ENCODE measurements at places on chromosomes 11 and 22.

GRCh38 chr11:78821371-78822306, 247.0 kb upstream of the NARS2 start:
- no peak for DNase-seq

- DNase-seq, result no peak
Observed at GRCh38 chr22:29450222-29450621, 11.8 kb downstream of the RFPL1 start.

GRCh38 chr11:41320238-41320637, 139.2 kb downstream of the LRRC4C start:
- no peak for DNase-seq

- no peak for DNase-seq
Observed at GRCh38 chr11:13923716-13924650, 38.5 kb upstream of the SPON1 start.

DNA sequence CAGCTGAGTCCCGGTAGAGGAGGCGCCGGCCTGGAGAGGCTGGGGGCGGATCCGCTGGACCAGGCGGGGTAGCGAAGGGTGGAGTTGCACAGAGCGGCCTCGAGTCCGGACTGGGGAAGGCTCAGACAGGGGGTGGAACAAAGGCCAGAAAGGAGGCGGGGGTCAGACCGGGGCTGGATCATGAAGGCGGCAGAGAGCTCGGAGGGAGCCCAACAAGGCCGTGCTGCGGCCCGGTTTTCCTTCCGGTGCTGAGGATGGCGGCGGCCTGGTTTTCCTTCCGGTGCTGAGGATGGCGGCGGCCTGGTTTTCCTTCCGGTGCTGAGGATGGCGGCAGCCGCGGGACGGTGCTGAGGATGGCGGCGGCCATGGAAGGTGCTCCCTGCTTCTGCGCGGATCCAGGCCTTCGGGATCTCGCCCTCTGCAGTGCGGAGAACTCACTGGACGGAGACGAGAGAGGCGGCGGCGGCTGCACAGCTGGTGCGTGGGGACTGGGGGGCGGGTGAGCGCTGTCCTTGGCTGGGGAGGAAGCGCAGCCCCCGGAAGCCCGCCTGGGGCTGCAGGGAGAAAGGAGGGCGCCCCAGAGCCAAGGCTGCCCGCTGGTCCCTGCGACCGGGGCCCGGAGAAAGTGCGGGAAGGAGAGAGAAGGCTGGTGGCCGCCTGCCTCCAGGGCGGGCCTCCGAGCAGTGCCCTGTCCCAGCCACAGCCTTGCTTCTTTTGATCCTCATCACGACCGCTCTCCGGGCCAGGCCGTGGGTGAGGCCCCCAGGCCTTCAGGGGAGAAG, 350.4 kb upstream of the B3GAT1 start:
- no peak for DNase-seq

- no peak for DNase-seq
Observed at GRCh38 chr11:70156291-70157037, 46.6 kb upstream of the FADD start.

- DNase-seq, result no peak
Observed at GRCh38 chr11:131195661-131196517, 174.5 kb upstream of the NTM start.

- DNase-seq, result no peak
Observed at GRCh38 chr11:9092072-9092471, 673 bp upstream of the SCUBE2 start.

DNA sequence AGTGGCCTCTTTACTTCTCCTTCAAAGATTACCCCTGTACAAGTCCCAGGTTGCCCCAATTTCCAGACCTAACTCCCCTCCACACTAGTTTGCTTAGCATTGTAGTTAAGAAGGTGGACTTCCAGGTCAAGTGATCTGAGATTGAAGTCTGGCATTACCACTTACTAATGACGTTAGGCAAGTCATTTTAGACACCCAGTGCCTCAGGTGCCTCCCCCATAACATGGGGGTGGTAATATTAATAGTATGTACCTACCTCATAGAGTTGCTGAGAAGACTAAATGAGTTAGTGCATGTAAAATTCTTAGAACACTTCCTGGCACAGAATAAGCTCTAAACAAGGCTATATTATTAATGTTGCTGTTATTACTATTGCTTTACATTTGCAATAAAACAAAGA, 93.4 kb downstream of the SPON1 start:
- no peak for DNase-seq

- DNase-seq, result peak; percentile 29
Observed at GRCh38 chr11:116853461-116854073, 16.1 kb upstream of the APOA1 start.

- peak; percentile 42 for DNase-seq
Observed at GRCh38 chr11:122628810-122629555, 26.5 kb upstream of the UBASH3B start.

DNA sequence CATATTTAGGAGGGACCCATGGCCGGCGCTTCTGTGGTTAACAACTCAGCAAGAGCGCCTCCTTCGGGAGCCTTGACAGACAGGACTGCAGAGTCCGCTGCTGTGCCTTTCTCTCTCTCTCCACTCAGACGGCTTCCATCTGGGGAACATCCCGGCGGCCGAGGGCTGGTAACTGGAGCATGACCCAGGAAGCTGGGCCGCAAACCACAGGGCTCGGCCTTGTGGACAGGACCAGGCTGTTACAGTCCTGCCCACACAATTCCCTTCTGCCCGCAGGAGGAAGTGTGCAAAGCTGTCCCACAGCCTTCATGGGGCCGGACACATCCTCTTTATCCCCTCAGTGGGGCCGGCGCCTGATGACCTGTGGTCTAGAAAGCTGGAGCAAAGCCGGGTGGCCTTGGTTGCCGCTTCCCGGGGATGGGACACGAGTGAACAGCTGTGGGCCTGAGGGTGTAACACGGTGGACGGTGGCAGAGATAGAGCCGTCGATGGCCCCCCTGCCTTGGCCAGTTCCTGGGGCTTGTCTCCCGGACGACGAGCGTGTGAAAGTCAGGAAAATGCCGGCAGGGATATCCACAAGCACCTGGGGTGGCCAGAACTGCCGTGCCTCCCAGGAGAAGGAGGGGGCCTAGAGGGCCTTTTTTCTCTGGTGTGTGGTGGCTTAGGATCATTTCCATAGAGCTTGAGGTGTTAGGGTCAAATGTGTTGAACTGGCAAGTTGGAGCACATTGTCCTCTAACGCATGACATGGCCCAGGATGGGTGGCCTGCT, 50.1 kb downstream of the FBLN1 start:
- DNase-seq, result no peak

DNA sequence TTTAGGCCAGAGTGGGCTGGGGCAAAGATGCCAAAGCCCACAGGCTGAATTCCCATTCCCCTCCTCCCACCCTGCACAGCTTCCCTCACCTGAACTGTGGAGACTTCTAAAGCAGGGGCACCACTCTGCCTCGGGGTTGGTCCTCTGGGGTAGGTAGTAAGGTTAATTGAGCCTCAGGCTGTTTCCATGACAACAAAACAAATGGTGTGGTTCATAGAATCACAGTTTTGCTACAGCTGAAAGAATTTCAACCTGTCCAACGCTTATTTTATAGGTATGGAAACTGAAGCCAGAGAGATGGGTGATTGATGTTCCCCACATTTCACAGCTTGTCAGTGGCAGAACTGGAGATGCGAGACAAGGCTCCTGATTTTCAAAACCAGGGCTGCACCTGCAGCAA, 109.5 kb downstream of the SNX19 start:
- no peak for DNase-seq

DNA sequence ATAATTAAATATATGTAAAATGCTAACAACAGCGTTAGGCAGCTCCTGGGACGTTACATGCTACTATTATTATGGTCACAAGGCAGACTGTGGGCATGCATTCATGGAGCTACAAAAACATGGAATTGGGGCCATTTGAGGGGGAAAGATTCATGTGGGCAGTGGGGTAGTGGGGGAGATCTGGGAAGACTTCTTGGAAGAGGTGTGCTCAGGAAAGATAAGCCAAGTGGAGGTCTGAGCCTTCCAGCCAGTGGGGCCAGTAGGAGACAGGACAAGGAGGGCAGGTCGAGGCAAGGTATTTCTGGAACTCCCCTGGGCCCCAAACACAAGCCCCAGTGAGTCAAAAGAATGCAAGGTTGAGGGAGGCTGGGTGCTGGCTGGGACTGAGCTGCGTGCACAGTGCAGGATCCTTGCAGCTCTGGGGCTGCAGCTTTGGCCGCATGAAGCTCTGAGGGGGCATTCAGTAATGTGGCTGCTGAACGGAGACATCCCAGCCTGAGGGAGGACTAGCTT, 35.4 kb downstream of the CYTH4 start:
- no peak for DNase-seq

DNA sequence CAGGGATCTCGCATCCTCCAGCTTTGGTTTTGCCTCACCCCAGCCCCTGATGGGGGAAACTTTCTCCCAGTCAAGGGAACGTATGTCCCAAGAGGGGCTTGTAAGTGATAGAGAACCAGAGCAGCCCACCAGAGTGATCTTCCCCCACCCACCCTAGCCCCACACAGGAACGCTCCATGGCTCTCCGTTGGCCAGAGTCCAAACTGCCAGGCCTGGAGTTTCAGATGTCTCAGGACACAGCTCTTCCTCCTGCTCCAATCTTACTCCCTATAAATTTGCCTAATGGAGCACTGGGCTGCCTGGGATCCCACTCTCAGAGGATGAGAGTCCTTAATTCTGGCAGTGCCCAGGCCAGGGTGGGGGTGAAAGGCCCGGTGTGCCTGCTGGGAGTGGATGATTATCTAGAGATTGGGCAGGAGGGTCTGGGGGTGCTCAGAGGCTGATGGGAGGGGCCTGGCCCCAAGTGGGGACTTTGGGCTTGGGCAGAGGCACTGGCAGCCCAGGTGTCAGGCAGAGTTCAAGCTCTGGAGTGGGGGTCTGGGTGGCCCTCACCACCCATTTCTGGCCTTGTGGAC, 79.9 kb downstream of the WNT7B start:
- no peak for DNase-seq

DNA sequence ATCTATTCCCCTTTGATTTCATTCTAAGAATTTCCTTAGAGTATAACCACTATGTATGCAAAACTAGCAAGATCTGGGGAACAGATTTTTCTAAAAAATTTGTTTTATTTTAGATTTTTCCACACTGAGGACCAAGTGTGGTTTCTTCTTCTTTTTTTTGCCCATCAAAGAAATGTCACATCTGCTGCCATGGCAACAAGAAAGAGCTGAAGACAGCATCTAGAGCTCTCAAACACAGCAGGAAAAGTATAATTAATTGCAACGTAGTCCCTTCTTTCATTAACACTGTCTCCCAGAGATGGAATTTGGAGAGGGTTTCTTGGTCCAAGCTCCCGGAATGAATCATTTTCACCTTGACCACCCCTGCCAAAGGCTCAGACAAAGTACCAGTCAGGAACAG, 256.7 kb upstream of the CCDC90B start:
- DNase-seq, result no peak

- DNase-seq, result no peak
Observed at GRCh38 chr11:26608507-26609146, 36.6 kb upstream of the MUC15 start.

DNA sequence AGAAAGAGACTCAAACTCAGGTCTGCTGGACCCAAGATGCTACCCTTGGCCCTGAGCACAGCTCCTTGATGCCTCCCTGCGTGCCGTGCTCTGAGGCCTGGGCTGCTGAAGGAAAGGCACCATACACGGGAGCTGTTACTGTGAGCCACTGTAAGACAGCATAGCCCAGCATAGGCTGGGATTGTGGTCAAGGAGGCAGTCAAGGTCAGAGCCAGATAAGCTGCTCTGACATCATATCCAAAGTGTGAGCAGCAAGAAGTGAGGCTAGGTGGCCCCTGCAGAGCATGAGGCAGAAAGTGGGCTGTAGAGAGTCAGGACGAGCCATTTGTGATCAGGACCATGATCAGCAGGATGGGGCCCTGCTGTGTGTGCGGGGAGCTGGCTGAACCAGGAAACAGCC, 7.7 kb downstream of the SLC22A8 start:
- DNase-seq, result no peak

DNA sequence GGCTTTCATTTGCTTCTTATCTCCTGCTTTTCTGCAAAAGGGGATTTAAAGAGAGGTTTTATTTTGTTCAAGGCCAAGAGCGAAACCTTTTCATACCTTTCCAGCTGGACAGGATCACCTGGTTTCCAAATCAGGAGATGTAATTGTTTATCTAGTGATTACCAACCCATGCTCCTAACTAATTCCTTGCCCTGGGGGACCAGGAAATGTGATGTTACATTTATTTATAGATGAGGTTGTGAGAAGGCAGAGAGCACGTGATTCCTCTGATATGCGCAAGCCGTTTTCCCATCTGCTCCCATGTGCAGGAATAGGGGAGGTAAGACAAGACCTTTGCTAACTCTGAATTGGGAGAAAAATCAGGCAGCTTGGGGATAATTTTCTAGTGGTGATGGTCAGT, 507.2 kb upstream of the LARGE1 start:
- DNase-seq, result no peak
